ENCODE measurements at places on chromosomes 6 and 20.

GRCh38 chr6:111429571-111429970 is 53.4 kb downstream of the REV3L start:
- DNase-seq, result no peak

DNA sequence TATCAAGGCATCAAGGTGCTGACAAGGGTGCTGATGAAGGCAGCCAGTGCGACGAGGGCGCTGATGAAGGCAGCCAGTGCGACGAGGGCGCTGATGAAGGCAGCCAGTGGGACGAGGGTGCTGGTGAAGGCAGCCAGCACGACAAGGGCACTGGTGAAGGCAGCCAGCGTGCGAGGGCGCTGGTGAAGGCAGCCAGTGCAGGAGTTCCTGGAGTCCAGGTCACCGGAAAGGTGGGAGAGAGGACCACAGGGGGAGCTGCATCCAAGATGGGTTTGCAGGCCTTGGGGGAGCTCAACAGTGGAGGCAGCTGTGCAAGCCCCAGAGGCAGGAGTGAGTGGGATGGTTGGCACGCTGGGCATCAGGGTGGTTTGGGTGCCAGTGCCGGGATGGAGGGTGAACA is 176.3 kb downstream of the TBXT start:
- no peak for DNase-seq

DNA sequence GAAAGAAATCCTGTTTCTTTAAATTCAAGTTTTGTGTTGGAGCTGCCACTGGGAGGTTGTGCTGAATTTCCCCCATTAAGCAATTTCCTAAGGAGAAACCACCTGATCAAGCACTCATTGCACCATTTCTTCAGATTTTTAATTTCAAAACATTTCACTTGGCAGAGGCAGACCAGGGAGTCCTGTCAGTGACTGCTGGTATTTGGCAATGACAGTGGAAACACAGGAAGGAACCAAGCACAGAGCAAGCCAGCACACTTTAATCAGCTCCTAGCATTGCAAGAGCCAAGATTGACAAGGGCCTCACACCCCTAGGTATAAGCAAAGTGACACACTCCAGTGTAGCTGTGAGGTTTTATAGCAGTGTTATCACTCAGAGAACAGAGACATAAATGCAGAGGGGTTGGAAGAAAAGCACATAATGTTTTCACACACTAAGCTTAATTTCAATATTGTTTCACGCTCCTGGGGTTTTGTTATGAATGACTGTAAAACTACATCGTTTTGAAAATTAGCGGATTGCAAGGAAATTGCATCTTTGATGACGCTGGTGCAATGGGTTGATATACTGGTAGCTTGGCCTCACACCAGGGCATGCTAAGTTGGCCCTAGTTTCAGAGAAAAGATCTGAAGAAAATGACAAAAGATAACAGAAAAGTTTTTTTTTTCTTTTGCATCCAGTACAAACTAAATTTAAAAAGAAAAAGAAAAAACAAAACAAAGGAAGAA is 768.4 kb downstream of the TFAP2A start:
- no peak for DNase-seq

DNA sequence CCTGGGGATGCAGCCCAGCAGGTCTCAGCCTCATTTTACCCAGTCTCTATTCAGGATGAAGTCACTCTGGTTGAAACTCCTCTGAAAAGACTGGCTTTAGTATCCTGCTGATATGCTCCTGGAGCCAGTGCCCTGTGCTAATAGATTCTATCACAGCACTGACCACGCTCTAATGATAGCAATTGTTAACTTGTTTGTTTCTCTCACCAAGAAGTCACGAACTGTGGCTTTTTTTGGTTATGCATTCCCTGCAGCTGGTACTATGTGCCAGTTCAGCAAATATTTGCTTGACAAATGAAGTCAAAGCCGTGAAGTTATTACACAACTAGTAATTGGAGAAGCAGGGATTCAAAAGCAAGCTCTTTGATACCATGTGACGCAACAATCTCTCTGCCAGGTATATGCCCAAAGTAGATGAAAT is 754.6 kb downstream of the KIF16B start:
- DNase-seq, result no peak

DNA sequence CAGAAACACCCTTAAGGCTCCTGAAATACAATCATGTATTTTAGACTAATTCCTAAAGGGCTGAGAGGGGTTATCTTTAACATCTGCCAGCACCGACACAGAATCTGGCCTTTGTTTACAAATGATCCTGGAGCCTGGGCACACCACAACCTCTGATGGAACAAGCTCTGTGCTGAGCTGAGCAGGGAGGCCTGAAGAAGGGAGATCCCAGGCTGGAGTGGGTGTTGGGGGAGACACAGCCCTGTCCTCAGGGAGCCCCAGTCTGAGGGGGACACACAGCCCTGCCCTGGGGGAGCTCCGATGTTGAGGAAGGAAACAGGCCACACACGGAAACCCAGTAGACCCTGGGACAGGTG is 130.5 kb downstream of the VEGFA start:
- DNase-seq, result no peak

GRCh38 chr20:6421321-6422248 is 298.8 kb upstream of the FERMT1 start:
- DNase-seq, result no peak

- DNase-seq, result no peak
Measured at GRCh38 chr6:105791583-105792318, 294.4 kb upstream of the PRDM1 start.
